GM23248 (cell line): ENCODE measurements at places on chromosomes 12 and 14.

DNA sequence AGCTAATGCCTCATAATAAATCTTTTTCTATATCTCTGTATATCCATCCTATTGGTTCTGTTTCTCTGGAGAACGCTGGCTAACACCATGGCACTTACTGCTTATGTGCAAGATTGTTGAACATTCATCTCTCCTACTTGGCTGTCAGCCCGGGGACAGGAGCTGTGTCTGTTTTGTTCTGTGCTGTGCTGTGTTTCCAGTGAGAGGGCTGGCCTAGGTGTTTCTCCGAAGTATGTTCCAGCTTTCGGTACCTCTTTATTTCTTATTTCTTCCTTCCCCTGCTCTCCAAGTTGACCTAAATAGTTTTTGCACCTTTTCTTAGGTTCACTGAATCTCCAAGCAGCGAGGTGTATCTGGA, 18.8 kb upstream of the NR4A1 start:
- peak; percentile 91 for DNase-seq

GRCh38 chr12:108016022-108016564, 113.0 kb upstream of the WSCD2 start:
- DNase-seq: no peak

DNA sequence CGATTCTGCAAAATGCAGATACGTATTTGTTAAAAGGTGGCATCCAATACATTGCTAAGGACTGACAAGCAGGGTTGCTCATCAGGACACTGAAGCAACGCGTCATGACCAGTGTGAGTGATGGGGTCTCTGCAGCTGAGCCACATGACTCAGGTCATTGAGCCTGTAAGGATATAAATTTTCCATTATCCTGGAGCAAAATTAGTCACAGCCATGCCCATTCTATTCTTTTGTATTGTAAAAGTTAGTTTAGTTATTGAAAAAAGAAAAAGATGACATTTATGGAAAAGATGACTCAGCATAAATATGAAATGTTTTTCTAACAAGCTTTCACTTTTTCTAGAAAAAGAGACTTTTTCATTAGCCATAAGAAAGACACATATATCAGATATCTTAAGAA, 268.0 kb upstream of the TMEM132C start:
- peak; percentile 41 for DNase-seq

DNA sequence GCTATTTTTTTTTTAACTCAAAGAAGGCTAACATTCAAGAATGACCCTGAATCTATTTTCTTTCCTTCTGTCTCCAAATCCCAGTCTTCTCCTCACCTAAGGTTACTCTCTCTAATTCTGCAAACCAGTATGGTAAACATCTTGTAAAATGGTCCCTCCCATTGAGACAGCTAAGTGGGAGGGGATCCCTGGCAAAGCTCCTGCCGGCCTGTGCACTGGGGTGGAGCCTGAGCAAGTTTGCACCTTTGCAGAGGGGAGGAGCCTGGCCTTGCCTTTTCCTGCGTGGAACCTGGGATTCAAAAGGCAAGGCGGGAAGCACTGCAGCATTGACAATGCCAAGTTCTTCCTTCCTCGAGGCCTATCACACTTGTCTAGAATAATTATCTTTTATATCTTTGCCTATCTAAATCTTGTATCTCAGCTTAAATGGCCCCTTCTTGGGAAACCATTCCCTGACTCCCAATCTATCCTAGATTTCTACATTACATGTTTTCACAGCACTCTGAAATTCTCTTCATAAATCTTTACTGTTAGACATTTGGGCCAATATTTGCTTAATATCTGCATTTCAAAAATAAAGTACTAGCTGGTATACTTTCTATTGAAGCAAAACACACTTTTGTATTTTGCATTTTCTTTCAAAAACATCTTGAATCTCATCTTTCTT, 83.0 kb downstream of the EPS8 start:
- no peak for DNase-seq

- DNase-seq: no peak
Observed at GRCh38 chr14:73802431-73803188, 49.0 kb upstream of the PTGR2 start.

DNA sequence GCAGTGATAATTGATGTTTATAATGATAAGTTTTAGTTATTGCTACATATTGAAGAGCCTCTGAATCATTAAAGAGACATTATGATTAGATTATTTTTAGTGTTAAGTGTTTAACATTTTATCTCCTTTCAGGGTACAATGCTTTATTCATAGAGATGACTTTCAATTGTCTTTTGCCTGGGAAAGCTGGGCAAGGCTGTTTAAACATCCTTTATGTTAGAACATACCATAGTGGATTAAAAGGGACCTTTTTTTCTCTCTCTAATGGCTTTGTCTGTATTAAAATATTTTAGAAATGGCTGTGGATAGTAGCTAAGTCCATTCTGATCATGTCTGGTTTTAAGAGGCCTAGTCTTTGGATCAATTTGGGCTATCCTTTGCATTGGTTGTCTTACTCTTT, 427.5 kb upstream of the MIS18BP1 start:
- no peak for DNase-seq

GRCh38 chr12:48958049-48958388, 732 bp upstream of the ARF3 start:
- DNase-seq: no peak

- DNase-seq: peak; percentile 82
Observed at GRCh38 chr14:50318031-50318626, 6.0 kb downstream of the DMAC2L start.

DNA sequence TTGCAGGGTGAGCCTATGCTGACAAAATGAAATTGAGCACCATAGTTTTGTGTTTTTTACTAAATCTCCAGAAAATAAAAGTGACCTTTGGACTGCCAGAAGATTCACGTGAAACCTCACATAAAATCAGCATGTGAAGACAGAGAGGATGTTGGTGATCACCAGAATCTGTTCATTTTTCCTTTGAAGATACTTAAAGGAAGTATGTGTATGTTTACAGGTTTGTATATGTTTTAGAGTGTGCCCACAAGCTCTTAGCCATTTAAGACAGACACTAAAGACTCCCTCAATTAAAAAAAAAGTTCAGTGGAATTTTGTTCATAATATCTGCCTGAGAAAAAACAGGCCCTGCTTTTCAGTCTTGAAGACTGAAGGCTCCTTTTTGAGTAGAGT, 25.9 kb downstream of the DDX47 start:
- DNase-seq: no peak

GRCh38 chr14:75702616-75703261, 41.7 kb downstream of the TTLL5 start:
- DNase-seq: peak; percentile 33

GRCh38 chr12:65800937-65801336, 23.3 kb upstream of the HMGA2 start:
- peak; percentile 77 for DNase-seq

DNA sequence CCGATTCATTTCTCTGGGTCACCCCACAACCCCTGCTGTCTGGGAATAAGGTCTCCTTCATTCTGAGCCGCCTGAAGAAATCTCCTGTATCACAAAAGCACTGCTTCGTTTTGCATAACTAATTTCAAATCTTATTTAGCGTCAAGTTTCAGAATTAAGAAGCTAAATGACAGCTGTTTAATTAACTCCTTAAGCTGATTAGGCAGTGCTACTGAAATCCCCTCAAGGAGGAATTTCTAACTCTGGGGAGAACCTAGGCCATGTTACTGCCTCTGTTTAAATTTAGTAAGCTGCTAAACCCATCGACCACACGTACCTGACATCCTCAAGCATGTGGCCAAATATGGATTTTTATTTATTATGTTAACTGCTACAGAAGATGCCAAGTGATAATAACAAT, 373.6 kb downstream of the GLT1D1 start:
- DNase-seq: no peak

GRCh38 chr12:71448150-71448581, 8.6 kb downstream of the LGR5 start:
- DNase-seq: no peak

- peak; percentile 63 for DNase-seq
Observed at GRCh38 chr12:132247718-132248452, 81.5 kb downstream of the GALNT9 start.

- peak; percentile 100 for DNase-seq
Observed at GRCh38 chr12:6336079-6336888, 5.6 kb downstream of the TNFRSF1A start.

DNA sequence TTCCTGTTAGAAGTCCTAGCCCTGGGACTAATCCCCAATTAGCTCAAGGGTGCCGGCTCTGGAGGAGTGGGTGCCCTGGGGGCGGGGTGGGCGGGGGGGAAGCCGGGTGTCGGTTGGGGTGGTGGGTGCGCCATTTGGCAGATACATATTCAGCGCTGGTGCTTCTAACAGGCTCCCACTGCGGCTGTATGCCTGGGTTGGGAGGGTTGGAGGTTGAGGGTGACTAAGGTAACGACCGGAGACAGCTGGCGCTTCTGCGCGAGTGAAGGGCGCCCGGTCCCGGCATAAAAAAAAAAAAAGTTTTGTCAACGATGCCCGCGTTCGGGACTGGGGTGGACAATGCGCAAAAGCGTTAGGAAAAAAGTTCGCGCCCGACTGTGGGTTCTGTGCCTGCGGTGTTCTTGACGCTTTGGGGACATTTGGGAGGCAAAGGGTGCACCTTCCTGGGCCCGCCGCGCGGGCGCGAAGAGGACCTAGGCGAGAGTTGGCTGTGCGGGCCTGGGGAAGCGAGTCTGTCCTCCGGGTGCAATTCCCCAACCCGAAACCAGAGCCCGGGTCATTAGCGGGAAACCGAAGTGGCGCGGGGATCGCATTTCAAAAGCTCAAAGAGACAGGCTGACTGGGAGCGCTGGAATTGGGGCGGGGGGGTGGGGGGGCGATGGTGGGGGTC, 19.2 kb downstream of the TBX3 start:
- no peak for DNase-seq

DNA sequence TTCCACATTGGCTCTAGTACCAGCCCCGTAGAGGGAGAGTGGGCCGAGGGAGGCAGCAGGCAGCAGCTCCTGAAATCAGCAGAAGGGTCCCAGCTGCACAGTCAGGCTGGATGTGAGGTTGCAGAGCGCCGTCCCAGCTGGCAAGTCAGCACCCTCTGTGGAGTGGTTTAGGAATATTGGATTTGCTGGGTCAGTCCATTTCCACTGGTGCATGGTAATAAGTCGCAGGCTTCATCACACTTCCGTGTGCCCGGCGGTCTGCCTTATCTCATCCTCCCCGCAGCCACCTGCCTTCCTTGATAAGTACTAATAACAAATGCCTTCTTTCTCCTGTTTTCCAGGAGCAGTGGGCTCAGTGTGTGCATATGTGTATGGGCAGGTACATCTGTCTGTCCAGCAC, 112.9 kb downstream of the TSPAN9 start:
- DNase-seq: no peak

DNA sequence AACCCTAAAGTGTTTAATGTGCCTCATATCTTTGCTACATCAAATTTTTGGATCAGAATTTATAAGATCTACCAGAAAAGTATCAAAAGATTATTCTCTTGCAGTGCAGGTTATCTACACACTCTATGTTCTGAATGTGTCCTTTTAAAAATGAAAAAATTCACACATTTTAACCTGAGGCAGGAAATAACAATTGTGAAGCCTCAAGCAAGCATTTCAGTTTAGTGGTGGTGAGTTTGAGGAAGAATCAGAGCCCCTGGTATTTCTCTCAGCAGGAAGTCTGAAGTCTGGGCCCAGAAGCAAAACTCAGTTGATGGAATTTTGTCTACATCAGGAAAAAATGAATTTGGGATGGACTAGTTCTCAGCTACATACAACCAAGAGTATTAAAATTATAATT, 137.0 kb upstream of the PZP start:
- no peak for DNase-seq

GRCh38 chr12:93387780-93388179, 10.1 kb downstream of the NUDT4 start:
- peak; percentile 83 for DNase-seq

DNA sequence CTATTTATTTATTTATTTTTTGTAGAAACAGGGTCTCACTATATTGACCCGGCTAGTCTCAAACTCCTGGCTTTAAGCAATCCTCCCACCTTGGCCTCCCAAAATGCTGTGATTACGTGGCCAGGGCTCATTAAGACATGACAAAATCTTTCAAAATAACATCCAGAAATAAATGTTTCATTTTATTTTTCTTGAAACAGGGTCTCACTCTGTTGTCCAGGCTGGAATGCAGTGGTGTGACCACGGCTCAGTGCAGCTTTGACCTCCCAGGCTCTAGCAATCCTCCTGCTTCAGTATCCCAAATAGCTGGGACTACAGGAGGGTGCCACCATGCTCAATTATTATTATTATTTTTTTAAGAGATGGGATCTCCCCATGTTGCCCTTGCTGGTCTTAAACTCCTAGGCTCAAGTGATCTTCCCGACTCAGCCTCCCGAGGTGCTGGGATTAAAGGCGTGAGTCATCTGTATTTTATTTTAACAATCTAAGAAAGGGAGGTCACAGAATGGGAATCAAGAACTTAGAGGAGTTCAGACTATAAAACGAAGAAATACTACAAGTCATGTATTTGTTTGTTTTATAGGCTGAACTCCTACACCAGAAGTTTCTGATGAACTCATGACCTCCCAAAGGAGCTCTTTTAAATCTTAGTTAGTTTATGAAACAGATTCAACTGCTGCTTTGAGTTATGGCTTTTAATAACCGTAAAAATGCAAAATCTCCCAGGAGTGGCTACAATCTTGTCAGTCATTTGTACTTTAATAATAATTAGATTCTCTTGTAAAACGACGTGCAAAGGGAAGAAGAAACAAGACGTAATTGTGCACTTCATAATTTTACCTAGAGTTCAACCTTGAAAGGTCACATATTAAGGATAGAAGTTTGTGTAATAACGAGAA, 2.1 kb upstream of the TMEM263 start:
- DNase-seq: no peak

DNA sequence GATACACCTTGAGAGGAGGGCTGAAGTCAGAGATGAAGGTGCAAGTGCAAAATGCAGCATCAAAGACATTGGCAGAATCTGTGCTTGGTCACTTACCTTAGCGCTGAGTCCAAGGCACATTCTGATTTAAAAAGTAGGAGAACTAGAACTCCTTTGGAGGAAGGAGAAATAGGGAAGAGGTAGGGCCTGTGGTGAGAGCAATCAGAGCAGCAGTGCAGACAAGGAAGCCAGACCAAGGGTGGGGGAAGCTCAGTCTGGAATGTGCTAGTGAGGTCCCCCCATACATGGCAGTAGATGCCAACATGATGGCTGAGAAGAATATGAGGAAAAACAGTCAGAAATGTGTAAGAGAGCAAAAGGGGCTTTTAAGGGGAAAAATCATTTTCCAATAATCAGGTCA, 206.5 kb downstream of the SSPN start:
- no peak for DNase-seq

- DNase-seq: no peak
Observed at GRCh38 chr12:106049105-106049504, 89.6 kb downstream of the NUAK1 start.

DNA sequence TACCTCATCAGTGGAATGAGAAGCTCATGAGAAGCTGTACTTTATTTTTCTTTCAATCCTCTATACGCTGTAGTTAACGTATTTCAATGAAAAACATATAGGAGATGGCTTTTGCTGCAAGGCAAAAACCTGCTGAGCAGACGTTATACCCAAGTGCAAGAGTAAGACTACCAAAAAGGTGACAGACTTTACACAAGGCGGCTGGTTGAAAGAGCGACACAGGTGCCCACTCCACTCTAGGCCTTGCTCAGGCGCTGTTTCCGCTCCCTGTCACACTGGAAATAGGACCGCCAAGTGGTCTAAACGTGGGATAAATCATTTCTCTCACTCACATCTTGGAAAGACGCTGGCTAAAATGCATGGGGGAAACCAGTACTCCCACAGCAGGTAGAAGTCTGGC, 54.5 kb downstream of the PPP2R5C start:
- no peak for DNase-seq

- peak; percentile 66 for DNase-seq
Observed at GRCh38 chr12:98532687-98533304, 17.4 kb downstream of the TMPO start.

GRCh38 chr14:73460691-73461127, 2.4 kb upstream of the NUMB start:
- DNase-seq: peak; percentile 91

- DNase-seq: no peak
Observed at GRCh38 chr12:91591639-91591987, 409.0 kb upstream of the DCN start.
